ENCODE measurements at places on chromosomes 1 and 21.

- no peak for DNase-seq
Observed at GRCh38 chr1:3893190-3893589, 6.9 kb downstream of the C1orf174 start.

DNA sequence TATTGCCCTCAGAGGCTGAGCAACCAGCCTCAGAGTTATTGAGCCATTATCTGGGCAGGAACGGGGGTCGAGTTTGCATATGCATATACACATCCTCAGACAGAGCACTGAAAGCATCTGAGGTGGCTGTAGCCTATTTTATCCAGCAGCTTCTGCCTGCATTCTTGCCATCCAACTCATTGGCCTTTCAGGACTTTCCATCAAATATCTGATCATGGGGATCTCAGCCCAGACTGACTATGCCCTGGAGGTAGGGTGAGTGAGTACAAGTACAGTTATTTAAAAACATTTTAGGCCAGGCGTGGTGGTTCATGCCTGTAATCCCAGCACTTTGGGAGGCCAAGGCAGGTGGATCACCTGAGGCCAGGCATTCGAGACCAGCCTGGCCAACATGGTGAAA, 1.8 kb upstream of the MTF1 start:
- no peak for DNase-seq

DNA sequence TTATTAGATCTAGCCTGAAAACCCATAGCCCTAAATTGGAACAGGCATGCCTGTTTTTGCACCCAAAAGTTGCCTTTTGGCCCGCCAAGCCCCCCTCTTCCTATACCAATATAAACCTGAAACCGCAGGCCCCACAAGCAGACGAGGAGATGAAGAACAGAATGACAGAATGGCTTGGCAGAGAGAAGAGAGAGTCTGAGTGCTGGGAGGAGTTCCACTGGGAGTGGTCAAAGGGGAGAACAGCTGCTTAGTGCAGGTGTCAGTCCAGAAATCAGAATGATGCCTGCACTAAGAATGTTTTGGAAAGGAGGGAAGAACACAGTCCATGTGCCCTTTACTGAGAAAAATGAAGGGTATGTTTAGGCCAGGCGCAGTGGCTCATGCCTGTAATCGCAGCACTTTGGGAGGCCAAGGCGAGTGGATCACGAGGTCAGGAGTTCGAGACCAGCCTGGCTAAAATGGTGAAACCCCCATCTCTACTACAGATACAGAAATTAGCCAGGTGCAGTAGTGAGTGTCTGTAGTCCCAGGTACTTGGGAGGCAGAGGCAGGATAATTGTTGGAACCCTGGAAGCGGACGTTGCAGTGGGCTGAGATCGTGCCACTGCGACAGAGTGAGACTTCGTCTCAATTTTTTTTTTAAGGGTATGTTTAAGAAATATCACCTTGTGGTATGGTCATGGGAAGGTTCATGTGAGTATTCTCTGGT, 9.4 kb downstream of the DYRK1A start:
- no peak for DNase-seq

DNA sequence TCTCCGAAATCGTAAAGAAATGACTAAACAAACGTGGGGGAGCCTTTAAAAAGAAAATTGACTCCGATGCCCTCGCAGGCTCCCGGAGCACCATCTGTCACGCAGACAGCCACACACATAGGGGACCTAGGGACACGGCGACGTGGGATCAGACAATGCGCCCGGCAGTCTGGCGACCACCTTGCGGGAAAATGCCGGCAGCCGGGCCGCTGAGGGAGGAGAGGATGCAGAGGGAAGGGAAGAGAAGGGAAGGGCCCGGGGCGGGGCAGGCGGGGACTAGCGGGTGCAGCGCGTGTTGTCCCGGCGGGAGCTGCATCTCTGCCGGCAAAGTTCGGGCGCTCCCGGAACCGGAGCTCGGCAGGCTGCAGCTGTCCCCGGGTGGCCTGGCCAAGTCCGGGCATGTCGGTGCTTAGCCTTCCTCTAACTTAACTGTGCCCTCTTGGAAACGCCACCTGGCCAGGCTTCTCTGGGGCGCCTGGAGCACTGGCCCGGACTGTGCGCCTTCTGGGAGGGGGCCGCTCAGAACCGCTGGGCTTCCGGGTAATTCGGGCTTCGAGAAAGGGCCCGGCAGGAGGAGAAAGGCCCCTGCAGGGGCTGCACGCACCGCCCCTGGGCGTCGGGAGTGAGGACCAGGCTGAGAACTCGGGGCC, 1.8 kb downstream of the NHLH2 start:
- peak; percentile 67 for DNase-seq

DNA sequence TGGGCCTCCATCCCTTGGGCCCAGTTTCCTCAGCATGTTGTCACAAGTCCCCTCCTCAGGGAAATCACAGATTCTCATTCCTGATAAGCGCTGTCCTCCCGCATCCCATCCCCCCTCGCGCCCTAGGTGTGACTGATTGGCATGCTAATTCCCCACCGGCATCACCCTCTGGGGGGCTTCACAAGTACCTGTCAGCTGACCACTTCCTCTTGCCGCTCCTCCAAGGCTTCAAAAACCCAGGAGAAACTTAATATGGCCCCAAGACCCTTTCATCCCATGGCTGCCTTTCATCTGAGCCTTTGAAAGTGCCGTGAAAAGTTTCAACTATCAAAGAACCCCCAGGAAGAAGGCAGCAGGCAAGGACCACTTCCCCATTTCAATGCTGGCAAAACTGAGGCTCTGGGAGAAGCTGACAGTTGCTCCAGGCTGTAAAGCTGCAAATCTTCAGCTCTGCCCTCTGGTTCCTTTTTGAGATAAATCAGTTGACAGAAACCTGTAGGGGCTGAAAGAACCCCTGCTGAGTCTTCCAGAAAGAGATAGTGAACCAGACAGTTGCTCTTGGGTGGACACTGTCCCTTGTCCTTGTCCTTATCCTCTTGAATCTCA, 12.8 kb upstream of the MIXL1 start:
- DNase-seq: no peak

DNA sequence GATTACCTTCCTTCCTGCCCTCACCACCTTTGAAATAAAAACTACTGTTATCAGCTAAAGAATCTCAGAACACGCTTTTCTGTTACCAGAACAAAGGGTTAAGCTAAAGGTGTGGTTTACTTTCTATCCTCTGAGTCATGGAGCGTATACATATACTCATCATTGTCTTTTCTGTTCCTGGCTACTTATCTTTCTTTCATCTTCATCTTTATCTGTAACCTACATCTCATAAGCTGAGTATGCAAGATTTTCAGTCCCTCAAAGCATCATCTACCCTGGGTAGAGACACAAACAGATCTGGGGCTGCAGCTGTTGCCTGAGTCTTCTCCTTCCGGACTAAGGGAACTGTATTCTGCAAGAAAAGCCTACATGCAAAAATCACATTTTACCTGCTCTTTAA, 75.6 kb downstream of the LMO4 start:
- no peak for DNase-seq

DNA sequence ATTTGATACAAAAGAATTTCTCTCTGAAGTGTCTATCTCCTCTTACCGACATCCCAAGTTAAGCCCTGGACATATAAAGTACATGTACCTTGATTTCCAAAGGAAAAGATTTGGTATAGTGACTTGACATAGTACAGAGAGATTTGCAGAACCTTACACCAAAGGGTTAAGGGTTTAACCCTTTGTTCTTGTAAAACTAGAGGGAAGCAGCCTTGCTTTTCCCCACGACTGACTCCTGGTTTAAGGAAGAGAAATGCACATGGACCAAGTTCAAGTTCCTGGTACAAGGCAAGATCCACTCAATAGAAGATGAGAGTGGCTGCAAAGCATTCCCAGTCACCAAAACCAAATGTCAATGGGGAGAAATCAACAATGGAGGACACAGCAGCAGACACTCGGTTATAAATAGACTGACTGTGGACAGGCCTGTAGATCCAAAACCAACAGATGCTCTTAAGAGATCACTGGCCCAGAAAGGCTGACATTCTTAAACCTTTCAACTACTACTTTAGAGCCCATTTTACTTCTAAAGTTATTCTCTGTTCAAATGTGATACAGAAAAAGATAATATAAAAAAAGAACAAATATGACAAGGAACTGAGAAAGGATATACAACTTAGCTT, 69.4 kb downstream of the PUM1 start:
- no peak for DNase-seq
